ENCODE measurements at places on chromosomes 16 and 17.
A peak's percentile ranks its signal among the peaks of the same experiment; 100 is the strongest.

GRCh38 chr17:40309031-40309948 lies at the start of gene RARA:
Gene RARA, plus strand, starts transcription at chr17:40309180. Its CDS starts 22,039 bp downstream, at chr17:40331219.
- DNase-seq, result no peak

DNA sequence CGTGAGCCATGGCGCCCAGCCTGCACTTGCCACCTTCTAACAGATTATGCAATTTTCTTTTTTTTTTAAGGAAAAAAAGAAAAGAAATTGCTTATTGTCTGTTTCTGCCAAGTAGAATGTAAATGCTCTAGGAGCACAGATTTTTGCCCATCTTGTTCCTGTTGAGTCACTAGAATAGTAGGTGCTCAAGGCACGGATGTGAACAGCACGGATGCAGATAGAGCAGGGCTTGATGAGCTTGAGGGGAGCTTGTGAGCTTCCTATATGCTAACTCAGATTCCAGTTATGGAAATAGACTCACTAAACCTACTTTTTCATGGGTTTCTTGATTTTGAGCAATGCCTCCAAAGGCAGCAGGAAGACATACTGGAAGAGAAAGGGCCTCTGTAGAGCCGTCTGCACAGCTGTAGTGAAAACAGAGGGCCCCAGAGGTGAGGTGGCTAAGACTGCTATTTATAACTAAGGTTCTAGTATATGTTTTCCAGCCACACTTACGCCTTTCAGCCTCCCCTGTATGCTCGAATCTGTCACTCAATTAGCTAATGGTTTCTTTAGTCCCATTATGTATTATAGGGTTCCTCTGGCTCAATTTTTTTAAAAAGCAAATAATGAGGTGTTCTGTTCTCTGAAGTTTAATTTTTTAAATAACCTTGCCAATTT lies 72.8 kb downstream of the WWP2 start:
- no peak for DNase-seq

GRCh38 chr17:76395980-76396379 lies 11.6 kb downstream of the SPHK1 start:
- no peak for DNase-seq

DNA sequence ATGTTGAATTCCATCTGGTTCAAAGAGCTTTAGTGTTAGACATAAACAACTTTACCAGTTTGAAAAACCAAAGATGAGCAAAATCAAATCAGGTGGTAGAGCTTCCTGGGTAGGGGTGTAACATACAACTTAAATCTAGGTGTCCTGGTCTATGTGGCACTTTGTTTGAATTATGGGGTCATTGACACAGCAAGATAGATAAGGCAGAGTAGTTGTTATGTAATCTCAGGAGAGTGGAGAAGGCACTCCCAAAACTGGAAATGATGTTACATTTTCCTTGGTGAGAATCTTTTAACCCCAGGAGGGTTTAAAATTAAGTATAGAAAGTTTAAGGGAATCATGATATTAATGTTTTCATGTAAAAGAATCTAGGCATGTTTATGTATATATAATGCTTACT lies 31.9 kb downstream of the CCDC42 start:
- no peak for DNase-seq

GRCh38 chr17:69909389-69909788 lies 165.6 kb upstream of the KCNJ16 start:
- DNase-seq, result no peak

DNA sequence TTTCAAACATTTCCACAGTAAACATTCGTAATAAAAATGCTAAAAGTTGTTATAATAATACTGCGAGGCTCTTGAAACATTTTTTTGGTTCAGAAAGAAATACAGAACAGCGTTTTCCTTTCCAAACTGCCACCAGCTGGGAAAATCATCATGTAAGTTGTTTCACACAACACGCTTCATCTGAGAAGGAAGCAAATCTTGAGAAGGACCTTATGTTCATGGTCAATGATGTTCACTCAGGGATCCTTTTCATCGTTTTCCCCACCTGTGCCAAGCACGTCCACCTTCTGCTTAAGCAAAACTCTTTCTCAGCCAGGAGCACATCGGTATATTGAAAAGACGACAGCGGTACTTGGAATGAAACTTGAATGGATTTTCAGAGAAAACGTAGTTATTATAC lies 274.5 kb upstream of the ELAC2 start:
- DNase-seq, result no peak

- DNase-seq, result no peak
Observed at GRCh38 chr17:79036596-79036995, 12.6 kb downstream of the C1QTNF1 start.

GRCh38 chr17:10018461-10018891 lies 113.4 kb upstream of the RCVRN start:
- no peak for DNase-seq

DNA sequence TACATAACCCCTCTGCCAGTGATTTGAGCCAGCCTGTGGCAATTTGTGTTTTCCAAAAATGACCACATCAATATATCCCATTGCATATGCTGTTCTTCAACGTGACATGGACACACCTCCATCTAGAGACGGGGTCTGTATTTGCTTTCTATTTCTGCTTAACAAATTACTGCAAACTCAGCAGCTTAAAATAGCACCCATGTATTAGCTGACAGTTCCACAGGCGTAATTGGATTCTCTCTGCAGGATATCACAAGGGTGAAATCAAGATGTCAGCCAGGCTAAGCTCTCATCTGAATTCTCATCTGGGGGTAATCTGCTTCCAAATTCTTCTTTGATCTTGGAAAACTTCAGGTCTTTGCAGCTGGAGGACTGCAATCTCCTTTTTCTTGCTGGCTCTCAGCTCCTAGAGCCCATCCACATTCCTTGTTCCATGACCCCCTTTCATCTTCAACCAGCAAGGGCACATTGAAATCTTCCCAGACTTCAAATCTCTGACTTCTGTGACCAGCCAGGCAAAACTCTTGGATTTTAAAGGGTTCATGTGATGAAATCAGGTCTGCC lies 8.2 kb downstream of the KRT9 start:
- DNase-seq, result no peak

DNA sequence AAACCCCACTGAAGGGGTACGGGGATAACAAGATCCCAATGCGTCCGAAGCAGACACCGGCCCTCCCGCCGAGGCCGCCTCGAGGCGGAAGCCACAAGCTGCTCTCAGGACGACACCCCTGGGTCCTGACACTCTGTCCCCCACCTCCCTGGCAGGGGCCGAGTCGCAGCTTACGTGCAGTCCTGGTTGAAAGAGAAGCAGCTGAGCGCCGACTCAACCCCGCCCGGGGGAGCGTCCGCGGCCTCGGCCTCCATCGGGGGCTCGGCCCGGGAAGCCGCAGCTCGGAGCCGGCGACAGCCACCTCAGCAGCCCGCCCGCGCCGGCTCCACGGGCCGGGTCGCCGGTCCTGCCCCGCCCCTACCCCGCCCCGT lies at the start of gene WIPI1:
WIPI1 (minus strand) TSS at position 329 of the 371 bp plus-strand sequence; CDS start at position 254, 75 bp downstream.
- DNase-seq, result no peak

GRCh38 chr16:61817583-61818278 lies 218.5 kb downstream of the CDH8 start:
- DNase-seq, result no peak

GRCh38 chr17:40322358-40323315 lies 13.7 kb downstream of the RARA start:
- no peak for DNase-seq

DNA sequence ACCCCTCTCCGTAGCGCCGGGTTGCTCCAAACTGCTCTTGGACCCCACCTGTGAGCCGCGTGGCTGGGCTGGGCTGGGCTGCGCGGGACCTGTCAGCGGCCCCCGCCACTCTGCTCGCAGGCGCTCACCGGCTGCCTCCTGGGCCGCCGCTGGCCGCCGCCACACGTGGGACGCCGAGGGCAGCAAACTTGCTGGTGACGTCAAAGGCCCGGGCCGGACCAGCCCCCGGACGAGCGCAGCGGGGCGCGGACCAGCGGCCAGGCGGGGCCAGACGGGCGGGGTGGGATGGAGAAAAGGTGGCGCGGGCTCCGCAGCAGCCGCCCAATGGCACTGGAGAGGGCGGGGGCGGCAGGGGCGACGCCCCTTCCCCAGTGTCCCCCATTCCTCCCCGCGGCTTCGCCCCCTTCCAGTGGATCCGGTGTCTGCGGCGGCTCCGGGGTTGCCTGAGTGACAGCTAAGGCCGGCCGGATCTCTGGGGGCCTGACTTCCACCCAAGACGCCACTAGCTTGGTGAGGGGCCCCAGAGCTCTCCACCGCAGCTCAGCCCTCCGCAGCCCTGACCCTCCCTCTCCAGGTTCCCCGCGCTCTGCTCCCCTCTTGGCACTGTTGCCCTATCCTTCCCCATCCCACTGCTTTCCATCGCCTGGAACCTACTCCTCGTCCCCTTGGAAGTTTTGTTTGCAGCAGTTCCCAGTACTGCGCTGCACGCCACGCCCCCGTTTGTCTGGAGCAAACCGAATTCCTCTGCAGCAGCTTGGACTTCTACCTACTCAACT lies at the start of gene HS3ST3A1:
HS3ST3A1 (minus strand) TSS at position 154 of the 776 bp plus-strand sequence. CDS start 800 bp downstream, outside the sequence.
- peak; percentile 85 for DNase-seq

DNA sequence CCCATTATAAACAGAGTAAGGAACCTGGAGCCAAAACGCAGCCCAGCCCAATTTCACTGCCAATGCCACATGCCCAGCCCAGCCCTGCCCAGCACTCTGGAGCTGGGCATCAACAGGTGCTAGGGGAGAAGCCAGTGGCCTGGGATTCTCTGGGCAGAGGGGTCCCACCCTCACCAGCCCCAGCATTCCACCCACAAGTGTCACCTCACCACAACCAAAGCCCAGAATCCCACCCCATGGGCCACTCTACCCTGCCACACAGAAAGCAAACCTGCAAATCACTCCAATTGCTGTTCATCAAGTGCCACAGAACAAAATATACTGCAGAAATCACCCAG lies 102.5 kb upstream of the CDH5 start:
- no peak for DNase-seq

DNA sequence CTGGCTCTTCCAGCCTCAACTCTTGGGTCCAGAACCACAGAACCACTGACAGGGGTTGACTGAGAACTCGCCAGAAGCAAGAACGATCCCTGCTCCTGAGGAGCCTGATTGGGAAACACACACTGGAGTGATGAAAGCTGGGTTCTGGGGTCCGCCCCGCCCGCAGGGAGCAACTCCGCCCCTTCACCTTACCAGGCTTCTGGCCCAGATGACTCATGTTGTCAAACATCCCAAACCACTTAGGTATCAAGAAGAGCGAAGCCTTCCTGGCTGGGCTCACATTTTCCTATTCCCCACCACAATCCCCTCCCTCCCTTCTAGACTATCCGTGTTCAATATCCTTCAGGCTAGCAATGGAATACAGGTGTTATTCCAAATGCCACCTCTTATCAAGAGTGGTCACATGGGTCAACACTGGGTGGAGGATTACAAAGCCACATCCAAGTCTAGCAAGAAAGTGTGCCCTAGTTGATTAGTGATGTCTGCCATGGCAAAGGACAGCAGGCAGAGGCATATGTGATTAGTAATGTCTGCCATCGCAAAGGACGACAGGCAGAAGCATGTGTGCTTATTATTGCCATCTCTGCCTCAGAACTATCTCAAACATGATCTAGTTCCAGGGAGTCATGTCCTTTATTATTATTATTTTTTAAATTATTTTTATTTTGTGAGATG lies 70.5 kb downstream of the TIMM22 start:
- DNase-seq, result no peak

- no peak for DNase-seq
Observed at GRCh38 chr17:82772026-82772425, 20.2 kb downstream of the TBCD start.

- no peak for DNase-seq
Observed at GRCh38 chr17:78648293-78648692, 71.1 kb upstream of the DNAH17 start.

GRCh38 chr16:67430977-67431774 lies at the start of gene HSD11B2:
Gene HSD11B2, plus strand, starts transcription at chr16:67431121. Its CDS starts 128 bp downstream, at chr16:67431249.
- DNase-seq, result peak; percentile 48

GRCh38 chr17:58321571-58322525 lies 6.7 kb downstream of the TSPOAP1 start:
- DNase-seq, result no peak

DNA sequence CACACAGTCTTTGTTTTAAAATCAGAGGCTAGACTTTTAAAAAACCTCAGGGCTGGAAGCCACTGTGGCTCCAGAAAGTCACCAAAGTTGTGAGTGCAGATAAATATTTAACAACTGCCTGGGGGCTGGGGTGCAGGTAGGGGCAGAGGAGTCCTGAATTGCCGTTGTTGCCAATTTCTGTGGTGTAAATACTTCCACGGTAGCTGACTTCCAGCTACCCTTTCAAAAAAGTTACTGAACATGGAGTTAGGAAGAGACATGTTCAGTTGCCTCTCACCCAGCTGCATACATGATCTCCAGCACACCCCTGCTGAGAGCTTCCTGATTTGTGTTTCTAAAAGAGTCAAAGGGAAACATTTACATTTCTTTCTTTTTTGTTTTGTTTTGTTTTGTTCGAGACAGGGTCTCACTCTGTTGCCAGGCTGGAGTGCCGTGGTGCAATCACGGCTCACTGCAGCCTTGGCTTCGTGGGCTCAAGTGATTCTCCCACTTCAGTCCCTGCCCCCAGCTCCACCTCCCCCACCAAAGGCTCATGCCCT lies 58.7 kb downstream of the PLXDC1 start:
- DNase-seq, result no peak

DNA sequence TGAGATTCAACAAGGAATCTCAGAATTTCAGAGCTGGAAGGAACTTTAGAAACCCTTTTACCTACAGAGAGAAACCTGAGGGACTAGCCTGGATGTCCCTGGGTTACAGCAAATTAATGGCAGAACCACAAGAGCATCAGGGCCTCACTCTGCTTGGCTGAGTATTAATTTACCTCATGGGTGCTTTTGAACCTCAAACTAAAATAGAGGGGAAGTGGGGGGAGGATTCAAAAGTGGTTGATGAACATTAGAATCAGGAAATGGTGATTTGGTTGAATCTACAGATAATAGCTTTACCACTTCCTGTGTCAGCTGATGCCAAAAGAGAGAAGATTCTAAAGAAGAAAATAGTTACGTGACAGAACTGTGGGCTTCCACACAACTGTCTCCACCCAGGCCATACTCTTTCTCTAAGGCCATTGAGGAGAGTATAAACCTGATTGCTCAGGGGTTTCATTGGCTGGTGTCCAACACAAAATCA lies 11.3 kb upstream of the SKAP1 start:
- no peak for DNase-seq

DNA sequence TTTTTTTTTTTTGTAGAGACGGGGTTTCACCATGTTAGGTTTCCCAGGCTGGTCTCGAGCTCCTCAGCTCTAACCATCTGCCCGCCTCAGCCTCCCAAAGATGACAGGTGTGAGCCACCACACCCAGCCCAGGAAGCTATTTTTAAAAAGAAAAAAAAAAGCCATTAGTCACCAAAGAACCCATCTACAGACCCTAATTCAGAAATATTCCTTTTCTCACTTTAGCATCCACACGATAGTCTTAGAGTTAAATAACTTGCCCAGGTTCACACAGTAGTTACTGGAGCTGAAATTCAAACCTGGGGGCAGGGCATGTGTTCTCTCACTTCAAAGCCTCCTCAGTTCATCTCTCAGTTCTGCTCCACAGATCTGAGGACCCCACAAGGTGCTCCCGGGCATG lies 70.3 kb upstream of the NOL11 start:
- no peak for DNase-seq

- no peak for DNase-seq
Observed at GRCh38 chr16:88437367-88437964, 15.6 kb upstream of the ZFPM1 start.

- DNase-seq, result no peak
Observed at GRCh38 chr17:19876529-19877161, 8.9 kb upstream of the ULK2 start.

- DNase-seq, result no peak
Observed at GRCh38 chr17:60526726-60527125, 684 bp upstream of the APPBP2 start.

GRCh38 chr17:4768298-4768697 lies 3.4 kb upstream of the TM4SF5 start:
- DNase-seq, result no peak

GRCh38 chr16:65497571-65497970 lies 375.7 kb upstream of the CDH11 start:
- DNase-seq, result no peak

GRCh38 chr17:44966348-44967025 lies 1.6 kb downstream of the C1QL1 start:
- DNase-seq, result no peak

All from neuronal stem cell (in vitro differentiated cells).